ENCODE measurements at places on chromosomes 2 and 18.

DNA sequence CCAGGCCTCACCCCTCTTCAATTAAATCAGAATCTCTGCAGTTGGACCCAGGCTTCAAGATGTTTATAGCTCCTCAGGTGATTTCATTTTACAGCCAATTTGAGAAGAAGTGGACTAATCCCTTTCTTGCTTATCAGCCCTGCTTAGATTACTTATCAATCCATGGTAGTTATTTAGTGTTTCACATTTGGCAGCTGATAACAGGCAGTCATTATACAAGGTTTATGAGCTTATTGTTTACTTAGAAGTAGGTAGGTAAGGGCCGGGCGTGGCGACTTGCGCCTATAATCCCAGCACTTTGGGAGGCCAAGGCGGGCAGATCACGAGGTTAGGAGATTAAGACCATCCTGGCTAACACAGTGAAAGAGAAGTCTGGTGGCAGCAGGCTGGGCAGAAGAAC, 237.5 kb downstream of the CTNNA2 start:
- no peak for DNase-seq

DNA sequence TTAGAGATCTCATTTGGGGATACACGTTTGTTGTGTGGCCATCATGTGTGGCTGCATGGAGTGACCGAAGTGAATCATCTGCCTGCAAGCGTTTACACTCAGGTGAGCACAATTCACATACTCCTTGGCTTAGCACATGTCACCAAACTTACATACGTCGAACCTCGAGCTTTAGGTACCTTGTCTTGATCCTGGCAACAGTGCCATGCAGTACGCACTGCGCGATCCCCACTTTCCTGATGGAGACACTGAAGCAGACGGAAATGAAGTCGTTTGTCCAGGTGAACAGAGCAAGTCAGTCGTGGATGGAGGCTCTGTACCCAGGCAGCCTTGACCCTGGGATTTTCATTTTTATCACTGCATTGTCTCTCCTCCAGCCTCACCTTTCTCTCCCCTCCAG, 32.3 kb downstream of the KLHL29 start:
- DNase-seq: no peak

DNA sequence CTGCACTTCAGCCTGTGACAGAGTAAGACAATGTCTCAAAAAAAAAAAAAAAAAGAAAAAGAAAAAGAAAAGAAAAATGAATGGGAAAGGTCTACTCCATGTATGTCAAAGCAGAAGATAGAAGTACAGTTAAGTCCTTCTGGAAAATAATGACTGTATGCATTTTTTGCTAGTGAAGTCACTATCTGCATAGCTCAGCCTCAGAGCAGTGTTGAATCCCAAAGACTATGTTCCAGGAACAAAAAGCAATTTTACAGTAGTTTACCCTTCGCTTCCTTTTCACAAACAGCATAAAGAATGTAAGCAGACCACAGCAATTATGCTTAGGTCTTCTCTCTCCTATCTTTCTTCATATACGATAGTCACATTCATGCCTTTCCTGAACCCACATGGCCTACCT, 497.4 kb downstream of the CMPK2 start:
- no peak for DNase-seq

DNA sequence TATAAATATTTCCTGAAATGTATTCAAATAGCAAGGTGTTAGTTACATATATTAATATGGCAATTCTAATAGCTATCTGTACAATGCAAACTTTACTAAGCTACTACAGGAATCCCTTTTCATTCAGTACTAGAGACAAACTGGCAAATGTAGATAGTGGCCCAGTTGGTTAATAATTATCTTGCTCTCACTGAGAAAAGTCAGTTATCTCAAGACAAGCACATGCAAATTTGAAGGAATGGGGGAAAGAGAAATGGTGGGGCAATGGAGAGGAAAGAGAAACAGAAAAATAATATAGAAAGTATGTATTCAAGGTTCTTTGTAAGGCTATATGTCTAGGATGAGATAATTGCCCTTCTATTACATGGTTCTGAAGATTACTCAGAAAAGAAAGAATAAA, 280.0 kb downstream of the FIGN start:
- DNase-seq: no peak

- DNase-seq: no peak
Observed at GRCh38 chr2:119837350-119837749, 77.6 kb downstream of the PTPN4 start.
